ENCODE measurements at places on chromosomes 12 and 14. TPM values are rescaled to one million over a fixed set of nuclear protein-coding genes. Genes with fewer than 3 reads are reported as not detected.

DNA sequence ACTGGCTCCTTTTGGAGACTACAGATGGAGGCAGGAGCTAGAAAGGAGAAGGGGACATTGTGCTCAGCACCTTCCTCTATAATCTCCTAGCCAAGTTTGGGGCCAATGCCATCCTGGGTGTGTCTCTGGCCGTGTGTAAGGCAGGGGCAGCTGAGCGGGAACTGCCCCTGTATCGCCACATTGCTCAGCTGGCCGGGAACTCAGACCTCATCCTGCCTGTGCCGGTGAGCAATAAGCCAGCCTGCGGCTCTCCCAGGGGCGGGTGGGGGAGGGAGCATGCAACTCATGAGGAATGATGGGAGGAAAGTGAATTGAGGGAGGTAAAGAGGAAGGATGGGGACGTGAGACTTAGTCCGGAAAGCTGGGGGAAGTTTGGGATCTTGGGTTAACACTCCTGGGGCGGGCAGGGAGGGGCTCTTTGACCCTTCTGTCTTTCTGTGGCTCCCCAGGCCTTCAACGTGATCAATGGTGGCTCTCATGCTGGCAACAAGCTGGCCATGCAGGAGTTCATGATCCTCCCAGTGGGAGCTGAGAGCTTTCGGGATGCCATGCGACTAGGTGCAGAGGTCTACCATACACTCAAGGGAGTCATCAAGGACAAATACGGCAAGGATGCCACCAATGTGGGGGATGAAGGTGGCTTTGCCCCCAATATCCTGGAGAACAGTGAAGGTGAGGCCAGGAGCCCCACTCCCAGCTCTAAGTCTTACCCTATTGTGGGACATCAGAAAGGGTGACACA lies 3.3 kb downstream of the ENO2 start:
- H3K4me1 ChIP-seq, result peaks cover 20% of the 10 kb centered on the region
- no peak overlapping the region for H3K27ac ChIP-seq
- H3K4me3 ChIP-seq, result no peak overlapping the region

GRCh38 chr12:56315249-56315621 lies 553 bp downstream of the CNPY2 start:
- H3K4me3 ChIP-seq, result peak overlapping the region; percentile 97
- H3K27me3 ChIP-seq, result peaks cover 6% of the 10 kb centered on the region
- H3K4me1 ChIP-seq, result peaks cover 3% of the 10 kb centered on the region
- H3K36me3 ChIP-seq, result no peaks in the 10 kb centered on the region
- peak overlapping the region; percentile 96 for H3K27ac ChIP-seq

GRCh38 chr12:121942145-121942718 lies 23.8 kb downstream of the CFAP251 start:
- H3K4me3 ChIP-seq, result no peak overlapping the region
- H3K36me3 ChIP-seq, result peaks cover 15% of the 10 kb centered on the region
- H3K27ac ChIP-seq, result no peak overlapping the region
- peaks cover 5% of the 10 kb centered on the region for H3K4me1 ChIP-seq
- DNase-seq, result no peak

Gene RND1
- total RNA-seq, result 1.8 TPM

Gene TTC9
- total RNA-seq, result 8.6 TPM
